SW 1271 (cell line): ENCODE measurements at places on chromosomes 4 and X.

- DNase-seq = no peak
These were observed 10.8 kb upstream of the RHOH start for GRCh38 chr4:40185830-40186664.

DNA sequence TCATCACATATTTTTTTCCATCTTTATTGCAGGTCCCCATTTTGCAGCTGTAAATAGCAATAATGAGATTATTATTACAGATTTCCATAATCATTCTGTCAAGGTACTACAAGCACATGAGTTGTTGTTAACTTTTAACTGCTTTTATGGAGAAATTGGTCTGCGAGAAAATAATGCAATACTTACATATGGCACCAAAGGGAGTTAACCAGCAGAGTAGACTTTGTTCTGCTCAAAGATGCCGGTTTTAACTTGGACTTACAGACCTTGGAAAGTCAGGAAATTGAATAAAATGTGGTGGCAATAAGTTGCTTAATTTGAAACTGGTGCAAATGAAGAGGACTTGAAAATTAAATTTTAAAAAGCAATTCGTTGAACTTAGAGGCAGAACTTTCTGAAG lies 20.4 kb upstream of the MND1 start:
- no peak for DNase-seq

DNA sequence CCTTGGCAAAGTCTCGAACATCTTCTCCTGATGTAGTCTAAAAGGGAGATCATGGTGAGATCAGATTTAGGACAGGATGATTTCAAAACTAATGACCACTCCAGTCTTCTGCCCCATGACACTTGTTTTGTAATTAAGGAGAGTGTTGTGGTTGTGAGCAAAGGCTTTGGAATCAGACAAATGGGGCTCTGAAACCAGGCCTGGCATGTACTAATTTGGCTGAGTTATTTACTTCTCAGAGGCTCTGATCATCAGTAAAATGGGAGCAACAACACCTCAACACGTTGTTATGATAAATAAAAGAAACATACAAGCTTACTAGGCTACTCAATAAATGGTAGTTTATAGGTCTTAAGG lies 106.9 kb upstream of the FTHL17 start:
- no peak for DNase-seq

- DNase-seq = no peak
These were observed 120.0 kb upstream of the ZDHHC15 start for GRCh38 chrX:75642811-75643361.

- DNase-seq = no peak
These were observed 1068.8 kb downstream of the ARAP2 start for GRCh38 chr4:35175487-35175886.

DNA sequence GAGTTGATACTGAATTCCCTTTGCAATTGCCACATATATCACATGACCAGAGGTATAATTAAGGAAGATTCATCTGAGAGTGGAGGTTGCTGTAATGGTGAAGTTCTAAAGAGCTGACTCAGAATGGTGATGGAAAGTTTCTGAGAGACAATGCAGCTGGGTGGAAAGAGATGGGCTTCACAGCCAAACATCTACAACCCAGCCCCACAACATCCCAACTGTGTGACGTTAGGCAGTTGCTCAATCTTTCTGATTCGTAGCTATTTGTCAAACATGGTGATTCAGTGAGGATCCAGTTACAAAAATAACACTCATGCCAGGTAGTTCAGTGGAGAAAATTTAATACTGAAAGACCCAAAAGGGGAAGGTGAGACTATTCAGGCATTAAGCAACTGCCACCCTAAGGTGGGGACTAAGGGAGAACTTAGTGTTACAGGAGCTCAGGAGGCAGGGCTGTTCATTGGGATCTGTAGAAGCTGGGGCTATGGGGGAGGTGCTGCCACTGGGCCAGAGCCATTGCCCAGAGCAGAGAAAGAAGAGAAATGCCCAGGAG lies 6.9 kb upstream of the AFF1 start:
- DNase-seq = peak; percentile 4

DNA sequence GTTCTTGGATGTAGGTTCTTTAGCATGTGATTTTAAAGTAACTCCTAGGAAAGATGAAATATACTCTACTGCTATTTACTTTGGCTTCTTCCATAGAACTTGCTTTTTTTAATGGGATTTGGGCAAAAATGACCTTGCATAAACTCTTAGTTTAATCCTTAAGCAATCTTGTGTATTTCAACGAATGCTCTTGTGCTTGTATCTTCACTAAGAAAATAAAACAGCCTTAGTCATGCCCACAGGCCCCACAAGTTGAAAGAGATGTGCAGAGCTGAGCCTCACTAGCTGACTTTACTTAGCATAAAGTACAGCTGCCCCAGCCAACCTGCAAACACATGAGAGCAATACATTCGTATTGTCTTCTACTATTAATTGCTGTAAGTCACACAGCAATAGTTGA lies 1609.2 kb downstream of the STIM2 start:
- DNase-seq = no peak

DNA sequence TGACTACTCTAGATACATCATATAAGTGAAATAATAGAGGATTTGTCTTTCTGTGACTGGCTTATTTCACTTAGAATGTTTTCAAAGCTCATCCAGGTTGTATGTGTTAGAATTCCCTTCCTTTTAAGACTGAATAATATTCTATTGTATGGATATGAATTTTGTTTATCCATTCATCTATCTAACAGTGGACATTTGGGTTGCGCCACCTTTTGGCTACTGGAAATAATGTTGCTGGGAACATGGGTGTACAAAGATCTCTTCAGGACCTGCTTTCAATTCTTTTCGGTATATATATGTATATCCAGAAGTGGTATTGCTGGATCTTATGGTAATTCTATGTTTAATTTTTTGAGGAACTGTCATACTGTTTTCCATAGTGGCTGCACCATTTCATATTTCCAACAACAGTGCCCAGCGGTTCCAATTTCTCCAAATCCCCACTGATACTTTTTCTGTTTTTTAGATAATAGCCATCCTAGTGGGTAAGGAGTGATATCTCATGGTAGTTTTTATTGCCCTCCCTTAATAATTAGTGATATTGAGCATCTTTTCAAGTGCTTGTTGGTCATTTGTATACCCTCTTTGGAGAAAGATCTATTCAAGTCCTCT lies 3.4 kb upstream of the SCD5 start:
- DNase-seq = no peak
